ENCODE measurements at places on chromosomes 3 and 15.

GRCh38 chr15:101539492-101539891, 50.0 kb upstream of the PCSK6 start:
- DNase-seq: no peak

DNA sequence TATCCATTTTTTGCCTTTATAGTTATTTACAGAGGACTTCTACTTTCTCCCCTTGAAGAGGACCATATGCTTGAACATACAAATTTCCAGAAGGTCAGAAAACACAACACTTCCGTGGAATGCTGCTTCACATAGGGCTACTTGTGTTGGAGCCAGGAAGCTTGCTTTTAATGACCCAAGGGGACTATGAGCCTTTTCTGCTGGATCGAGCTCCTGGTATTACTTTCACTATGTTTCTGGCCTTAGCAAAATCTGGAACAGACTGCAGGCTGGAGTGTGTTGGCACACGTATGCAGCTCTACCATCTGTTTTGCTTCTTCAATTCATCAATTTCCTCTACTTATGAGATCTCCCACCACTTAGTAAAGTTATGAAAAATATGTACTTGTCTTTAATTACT, 69.3 kb upstream of the CBLB start:
- DNase-seq: no peak

DNA sequence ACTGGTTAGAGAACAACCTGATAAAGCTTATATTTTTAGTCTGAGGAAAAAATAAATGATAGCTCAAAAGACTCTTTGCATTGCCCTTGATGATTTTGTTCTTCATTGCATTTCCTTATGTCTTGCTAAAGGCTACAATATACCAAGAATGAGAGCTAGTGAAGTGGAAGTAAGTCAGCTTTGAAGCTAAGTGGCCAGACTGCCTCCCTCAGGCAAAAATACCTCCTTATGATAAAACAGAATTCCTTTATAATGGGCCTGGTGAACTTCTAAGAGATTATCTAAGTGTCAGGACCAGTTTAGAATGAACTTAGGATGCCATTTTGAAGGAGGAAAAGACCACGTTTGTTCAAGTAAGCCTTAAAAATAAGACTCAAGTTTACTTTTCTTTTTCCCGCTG, 678.4 kb downstream of the ROBO2 start:
- DNase-seq: no peak

DNA sequence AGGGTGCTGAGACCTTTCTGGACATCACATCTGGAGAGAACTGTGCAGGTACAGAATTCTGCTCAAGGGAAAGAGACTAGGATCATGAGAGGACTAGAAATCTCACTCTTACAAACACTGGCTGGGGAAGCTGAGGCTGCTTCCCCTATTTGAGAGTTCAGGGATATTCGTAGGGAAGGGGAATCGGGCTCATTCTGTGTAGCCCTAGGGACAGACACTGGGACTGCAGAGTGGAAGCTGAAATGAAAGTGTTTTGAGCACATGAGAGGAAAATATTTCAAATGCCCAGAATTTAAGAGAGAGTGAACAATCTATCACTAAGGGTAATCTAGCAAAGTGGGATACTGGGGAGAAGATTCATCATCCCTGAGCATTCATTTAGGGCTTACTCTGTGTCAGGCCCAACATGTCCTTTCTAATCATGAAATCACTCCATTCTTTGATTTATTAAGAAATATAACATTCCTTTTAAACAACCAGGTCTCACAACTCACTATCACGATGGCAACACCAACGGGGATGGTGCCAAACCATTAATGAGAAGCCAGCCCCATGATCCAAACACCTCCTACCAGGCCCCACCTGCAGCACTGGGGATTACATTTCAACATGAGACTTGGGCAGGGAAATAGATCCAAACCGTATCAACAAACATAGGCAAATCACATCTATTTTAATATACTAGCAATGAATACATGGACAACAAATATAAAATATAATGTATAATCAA, 63.0 kb downstream of the CPN2 start:
- DNase-seq: no peak

DNA sequence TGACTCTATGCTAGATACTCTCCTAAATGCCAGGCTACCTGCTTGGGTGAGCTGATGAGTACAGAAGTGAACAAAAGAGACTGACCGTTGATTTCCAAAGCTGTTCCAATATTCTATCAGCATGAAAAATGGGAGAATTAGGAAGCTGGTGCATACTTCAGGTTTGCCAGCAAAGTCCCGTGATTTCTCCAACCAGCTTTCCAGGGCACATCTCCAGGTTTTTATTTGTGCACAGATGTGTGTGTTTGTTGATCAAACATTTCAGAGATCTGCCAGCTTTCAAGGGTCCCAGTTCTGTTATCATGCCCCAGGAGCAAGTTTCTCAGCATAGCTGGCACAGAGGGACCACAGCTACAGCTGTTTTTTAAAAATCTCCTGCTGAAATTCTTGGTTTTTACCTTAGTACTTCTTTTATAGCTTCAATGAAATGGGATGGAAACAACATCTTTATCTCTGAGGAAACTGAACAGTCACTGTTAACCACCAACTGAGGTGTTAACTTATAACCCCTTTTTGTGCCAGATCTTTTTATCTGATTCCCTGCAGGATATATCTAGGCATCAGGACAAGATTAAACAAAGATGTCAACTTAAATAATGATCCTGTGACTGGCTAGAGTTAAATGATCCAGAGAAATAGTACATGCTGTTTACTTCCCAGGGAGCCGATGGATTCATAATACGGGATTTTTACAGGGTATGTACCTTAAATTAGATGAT, 380.8 kb downstream of the GRM7 start:
- no peak for DNase-seq

GRCh38 chr3:187360596-187360995, 7.6 kb upstream of the RTP4 start:
- no peak for DNase-seq

- DNase-seq: no peak
These were observed 16.3 kb downstream of the TYRO3 start for GRCh38 chr15:41575282-41575681.

- DNase-seq: no peak
These were observed 487.2 kb upstream of the ATP11B start for GRCh38 chr3:182305881-182306665.

DNA sequence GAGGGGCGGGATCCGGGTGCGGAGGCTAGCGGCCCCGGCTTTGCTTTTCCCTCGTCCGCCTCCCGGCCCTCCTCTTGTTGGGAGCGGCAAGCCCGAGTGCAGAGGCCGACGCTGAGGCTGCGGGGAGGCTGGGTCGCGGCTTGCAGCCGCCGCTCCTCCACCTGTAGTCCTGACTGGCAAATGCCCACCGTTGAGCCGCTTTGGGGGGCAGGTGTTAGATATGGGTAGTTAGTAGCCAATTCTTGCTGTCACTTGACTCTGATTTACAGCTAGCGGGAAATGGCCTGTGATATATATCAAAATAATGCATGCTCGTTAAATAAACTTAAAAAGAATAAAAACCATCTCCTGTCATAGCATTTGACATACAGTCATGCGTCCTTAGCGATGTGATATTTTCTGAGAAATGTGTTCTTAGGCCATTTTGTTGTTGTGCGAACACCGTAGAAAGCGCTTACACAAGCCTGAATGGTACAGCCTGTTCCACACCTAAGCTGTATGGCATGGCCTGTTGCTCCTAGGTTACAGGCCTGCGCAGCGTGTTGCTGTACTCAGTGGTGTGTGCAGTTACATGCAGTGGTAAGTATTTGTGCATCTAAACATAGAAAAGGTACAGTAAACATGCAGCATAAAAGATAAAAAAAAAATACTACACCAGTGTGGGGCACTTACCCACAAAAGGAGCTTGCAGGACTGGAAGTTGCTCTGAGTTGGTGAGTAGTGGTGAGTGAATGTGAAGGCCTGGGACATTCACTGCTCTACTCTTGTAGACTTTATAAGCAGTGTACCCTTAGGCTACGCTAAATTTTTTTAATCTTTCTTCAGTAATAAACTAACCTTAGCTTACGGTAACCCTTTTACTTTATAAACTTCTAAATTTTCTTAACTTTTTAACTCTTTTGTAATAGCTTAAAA, 873 bp downstream of the CAPN7 start:
- DNase-seq: no peak

- DNase-seq: no peak
These were observed 370.4 kb upstream of the TGFBR2 start for GRCh38 chr3:30236011-30236410.
